ENCODE measurements at places on chromosomes 16 and 17. TPM values are rescaled to one million over a fixed set of nuclear protein-coding genes. Genes with fewer than 3 reads are reported as not detected.
A peak's percentile ranks its signal among the peaks of the same experiment; 100 is the strongest.

DNA sequence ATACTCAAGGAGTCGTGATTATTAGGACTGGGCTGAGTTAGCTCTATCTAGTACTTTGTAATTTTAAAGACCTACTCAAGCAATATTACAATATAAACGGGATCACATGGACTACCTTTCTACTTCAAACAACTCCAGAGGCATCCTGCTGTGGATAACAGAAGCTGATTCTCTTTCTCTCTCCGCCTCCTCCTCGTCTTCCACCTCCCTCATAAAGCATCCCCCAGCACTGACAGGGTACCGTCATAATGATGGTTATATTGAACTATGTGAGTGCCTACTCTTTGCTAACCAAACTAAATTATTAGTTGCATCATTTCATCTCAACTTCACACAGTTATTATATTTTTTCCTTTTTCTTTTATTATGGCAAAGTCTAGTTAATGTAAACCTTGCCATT, 165.4 kb upstream of the FOXF1 start:
- no peak for DNase-seq

DNA sequence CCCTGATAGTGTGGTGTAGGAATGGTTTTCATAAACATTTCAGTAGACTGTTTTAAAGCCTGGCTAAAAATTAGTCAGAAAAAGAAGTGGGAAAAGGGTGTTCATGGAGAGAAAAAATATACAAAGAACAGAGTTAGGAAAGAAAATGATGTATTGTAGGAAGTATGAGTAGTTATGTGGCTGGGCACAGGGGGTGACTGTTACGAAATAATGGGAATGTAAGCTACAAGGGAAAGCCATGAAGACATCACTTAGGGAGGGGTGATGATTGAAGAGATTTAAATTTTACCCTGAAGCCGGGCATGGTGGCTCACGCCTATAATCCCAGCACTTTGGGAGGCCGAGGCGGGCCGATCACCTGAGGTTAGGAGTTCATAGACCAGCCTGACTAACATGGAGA, 55.3 kb downstream of the NUP88 start:
- DNase-seq: no peak

- no peak for DNase-seq
Observed at GRCh38 chr17:63751806-63752205, 10.2 kb upstream of the STRADA start.

DNA sequence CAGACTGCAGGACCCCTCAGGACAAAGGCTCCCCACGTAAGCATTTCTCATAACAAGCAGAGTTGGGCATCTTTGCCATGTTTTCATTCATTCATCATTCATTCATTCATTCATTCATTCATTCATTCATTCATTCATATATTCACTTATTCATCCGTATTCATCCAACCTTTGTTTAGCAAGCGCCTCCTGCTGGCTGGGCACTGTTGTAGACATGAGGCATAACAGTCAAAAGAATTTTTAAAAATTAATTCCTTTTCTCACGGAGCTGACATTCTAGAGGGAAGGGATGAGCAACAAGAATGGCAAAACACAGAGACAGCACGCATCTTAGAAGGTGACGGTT, 351.7 kb upstream of the TNRC6C start:
- no peak for DNase-seq

The NOXO1 gene
- total RNA-seq: not detected

The KDM6B gene
- 28.1 TPM for total RNA-seq

DNA sequence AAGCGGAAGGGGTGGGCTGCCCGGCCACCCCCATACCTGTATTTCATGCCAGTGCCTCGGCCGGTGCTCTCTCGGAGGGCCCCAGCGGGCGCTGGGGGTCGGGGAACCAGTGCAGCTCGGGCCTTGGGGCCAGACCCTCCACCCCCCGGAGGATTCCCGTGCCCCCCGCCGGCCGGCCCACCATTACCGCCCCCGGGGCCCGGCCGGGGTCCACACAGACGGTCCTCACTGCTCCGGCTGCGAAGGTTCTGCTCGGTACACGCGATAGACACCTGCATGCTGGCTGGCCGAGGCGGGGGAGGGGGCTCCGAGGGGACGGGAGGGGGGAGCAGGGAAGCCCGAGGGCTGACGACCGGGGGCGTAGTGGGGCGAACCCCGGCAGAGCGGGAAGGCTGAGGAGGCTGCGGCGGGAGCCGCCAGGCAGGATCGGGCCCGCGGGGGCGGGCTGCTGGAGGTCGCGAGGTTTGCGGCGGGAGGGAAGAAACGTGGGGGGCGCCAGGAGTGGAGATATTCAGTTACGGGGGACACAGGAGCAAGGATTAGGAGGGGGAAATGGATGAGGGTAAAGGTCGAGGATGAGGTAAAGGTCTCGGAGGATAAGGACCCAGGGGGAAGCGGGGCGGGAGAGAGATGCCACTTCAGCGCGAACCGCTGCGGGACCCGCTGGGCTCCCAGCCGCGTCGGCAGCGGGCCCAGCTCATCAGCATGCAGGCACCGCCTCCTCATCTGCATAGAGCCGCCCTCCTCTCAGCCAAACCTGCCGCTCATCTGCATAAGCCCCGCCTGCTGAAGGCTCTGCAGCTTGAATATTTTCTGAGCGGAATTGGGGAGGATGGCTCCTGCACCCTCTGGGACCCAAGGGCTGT, at the start of gene KCNAB3:
Gene KCNAB3 (minus strand): TSS at position 699 of the 866 bp plus-strand sequence. CDS start 421 bp downstream, at position 278.
- DNase-seq: peak; percentile 56

The CTRB1 gene
- not detected for total RNA-seq

The CHST4 gene
- not detected for total RNA-seq

The CHMP1A gene
- 36.5 TPM for total RNA-seq

GRCh38 chr16:1884155-1884760, 12.3 kb upstream of the MEIOB start:
- DNase-seq: no peak

DNA sequence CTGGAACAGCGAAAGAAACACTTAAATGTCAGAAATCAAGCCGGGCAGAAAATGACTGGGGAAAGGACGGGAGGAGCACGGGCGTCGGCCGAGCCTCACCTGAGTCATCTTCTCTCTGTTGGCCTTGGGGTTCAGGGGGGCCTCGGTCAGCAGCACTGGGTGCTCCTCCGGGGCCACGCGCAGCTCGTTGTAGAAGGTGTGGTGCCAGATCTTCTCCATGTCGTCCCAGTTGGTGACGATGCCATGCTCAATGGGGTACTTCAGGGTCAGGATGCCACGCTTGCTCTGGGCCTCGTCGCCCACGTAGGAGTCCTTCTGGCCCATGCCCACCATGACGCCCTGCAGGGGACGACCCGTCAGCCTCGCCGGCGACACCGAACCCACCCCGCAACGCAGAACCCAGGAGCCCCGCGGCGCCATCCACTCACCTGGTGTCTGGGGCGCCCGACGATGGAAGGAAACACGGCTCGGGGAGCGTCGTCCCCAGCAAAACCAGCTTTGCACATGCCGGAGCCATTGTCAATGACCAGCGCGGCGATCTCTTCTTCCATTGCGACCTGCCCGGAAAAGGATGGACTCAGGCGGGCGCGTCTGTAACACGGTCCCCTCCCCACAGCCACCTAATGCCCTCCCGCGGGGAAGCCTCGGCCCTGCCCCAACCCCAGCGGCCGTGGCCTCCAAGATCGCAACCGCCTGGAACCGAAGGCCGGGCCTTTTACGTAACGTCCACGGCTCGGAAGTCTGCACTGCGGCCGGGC, 616 bp downstream of the ACTG1 start:
- DNase-seq: peak; percentile 59

DNA sequence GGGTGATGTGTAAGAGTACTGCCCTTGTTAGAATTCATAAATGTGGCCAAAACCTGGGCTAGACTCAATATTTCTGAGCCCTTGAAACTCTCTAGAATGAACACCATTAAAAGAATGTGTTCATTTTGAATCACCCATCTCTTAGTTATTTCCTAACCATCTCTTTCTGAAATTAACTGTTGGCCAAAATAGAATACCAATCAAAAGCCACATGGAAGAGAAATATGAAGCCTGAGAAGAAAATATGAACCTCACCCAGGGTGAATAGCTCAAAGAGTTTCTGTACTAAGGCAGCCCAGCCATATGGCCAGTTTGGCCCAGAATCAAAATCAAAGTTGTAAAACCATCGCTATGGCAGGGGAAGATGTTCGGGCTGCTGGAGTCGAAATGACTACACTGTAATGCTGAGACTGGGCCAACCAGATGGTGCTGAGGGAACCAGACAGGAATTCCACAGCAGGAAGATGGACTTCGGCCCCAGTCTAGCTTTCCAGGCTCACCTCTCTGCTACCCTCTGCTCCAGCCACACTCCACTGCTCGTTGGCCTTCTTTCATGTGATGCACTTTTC, 154.3 kb upstream of the ZFHX3 start:
- DNase-seq: no peak

- DNase-seq: peak; percentile 67
Observed at GRCh38 chr16:29815032-29815721, 775 bp upstream of the PAGR1 start.

- no peak for DNase-seq
Observed at GRCh38 chr17:72792771-72793170, 299.7 kb downstream of the SLC39A11 start.

Measured in left ventricle myocardium superior (tissue), 1 donor.